ENCODE measurements at places on chromosomes 3 and 15. TPM values are rescaled to one million over a fixed set of nuclear protein-coding genes. Genes with fewer than 3 reads are reported as not detected.

DNA sequence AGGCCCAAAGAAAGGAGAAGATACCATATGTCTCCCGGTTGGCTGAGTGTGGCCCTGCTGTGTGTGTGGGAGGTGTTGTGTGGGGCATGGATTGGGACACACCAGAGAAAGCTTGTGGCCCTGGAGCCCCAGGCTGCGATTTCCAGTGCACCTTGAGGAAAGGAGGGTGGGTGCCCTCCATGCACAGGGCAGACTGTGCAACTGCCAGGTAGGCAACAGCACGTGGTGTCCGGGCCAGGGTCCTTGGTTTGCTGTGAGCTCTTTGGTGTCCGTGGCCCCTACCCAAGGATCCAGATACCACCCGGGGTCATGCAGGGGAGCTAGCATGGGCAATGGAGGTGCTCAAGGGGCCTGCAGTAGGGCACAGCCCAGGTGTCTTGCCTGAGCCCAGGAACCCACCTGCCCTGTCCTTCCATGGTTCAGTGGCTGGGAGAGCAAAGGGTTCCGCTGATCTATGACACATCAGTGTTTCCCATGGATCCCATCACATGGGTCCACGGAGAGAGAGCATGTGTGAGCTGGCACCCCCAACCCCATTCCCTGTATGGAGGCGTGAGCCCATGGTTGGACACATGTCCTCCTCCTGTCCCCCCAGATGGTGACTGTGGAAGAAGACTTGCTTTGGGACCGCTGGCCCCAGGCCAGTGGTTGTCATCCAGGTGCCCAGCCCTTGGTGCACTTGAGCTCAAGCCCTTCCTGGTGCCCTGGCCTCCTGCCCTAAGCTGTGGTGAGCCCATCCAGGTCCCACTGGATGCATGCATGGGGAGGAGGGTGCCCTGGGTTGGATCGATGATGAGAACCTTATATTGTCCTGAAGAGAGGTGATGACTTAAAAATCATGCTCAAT is 223.4 kb downstream of the SNRPN start:
- no peak for DNase-seq

DNA sequence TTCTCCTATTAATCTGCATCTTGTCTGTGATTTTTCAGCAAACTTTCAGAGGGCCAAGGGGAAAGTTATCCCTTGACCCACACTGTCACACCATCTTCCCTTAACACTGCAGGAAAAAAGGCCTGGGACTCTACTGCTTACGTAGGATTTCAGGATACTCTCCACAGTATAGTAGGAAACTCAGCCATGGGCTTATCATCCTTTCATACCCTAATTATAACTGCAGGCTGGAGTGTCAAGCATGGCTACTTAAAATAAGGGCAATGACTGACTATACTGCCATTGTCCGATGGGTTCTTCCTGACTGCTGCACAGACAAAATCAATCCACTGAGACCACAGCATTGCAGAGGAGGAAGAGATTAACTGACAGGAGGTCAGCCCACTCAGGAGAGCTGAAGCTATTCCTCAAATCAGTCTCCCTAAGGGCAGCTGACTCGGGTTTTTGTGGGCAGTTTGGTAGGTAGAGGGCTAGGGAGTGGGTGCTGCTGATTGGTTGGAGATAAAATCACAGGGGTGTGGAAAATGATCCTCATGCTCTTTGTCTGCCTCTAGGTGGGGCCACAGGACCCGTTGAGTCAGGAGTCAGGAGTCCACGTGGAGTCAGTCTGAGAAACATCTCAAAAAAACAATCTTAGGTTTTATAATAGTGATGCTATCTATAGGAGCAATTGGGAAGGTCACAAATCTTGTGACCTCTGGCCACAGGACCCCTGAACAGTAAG is 118.2 kb upstream of the STRIT1 start:
- no peak for DNase-seq

DNA sequence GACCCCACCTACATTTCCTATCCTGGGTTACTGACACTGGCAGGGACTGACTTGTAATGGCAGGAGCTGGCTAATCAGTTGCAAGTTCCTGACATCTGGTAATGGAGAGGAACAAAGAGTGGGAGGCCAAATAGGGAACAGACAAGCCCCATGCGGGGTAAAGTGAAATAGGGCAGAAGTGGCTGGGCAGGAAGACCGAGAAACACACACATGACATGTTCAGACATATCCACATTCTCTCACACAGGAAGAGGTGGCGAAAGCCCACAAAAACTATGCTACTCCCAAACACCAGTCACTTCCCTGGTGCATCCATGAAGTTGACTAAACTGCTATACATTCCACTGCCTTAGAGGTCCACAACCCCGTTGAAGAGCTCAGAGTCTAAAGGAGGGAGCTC is 394.1 kb upstream of the TBL1XR1 start:
- no peak for DNase-seq

- no peak for DNase-seq
These were observed 916.2 kb downstream of the NTRK3 start for GRCh38 chr15:87340370-87340769.

DNA sequence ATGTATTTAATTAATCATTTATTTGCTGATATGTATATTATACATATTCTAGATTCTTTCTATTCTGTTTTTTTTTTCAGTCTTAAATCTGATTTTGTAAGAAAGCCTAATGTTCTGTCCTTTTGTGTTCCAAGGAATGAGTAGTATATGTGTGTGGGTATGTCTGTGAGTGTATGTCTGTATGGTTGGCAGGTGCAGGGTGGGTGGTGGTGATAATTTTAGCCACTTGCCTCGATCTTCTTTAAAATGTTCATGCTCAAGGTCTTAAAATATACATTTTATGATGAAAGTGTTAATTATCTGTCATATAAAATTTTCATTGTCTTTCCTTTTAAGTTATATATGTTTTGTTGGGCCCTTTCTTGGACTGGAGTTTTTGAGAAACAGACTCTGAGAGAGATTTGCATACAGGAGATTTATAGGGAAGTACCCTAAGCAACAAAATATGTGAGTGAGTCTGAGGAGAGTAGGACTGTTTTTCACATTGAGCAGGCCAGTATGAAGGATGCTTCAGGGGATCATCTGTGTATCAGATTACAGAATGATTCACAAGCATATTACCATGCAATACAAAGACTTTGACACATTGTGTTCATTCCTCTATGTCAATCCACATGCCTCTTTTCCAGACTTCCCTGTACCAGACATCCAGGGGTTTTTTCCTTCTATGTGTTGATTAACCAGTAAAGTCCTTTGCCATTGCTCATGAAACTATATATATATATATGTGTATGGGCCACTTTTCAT is 211.0 kb upstream of the DPPA4 start:
- DNase-seq, result no peak

DNA sequence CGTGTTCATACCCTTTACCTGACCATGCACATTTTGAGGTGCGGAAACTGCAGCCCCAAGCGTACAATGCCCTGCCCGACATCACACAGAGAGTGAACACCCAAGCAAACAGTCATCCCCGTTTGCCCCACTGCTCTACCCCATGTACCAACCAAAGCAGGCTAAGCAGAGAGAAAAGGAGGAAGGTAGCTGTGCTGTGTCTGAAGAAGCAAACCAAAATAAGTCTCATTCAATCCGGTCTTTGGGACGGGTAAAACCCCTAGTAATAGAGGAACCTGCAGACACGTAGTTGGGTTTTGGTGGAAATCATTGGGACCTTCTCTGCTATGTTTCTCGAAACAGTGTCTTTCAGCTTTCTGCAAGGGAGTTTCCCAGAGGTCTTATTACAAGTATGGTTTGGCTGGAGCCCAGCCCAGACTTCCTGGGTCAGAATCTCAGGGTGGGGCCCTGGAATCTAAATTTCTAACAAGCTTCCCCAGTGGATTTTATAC is 164.6 kb upstream of the HES1 start:
- DNase-seq, result peak; percentile 65

DNA sequence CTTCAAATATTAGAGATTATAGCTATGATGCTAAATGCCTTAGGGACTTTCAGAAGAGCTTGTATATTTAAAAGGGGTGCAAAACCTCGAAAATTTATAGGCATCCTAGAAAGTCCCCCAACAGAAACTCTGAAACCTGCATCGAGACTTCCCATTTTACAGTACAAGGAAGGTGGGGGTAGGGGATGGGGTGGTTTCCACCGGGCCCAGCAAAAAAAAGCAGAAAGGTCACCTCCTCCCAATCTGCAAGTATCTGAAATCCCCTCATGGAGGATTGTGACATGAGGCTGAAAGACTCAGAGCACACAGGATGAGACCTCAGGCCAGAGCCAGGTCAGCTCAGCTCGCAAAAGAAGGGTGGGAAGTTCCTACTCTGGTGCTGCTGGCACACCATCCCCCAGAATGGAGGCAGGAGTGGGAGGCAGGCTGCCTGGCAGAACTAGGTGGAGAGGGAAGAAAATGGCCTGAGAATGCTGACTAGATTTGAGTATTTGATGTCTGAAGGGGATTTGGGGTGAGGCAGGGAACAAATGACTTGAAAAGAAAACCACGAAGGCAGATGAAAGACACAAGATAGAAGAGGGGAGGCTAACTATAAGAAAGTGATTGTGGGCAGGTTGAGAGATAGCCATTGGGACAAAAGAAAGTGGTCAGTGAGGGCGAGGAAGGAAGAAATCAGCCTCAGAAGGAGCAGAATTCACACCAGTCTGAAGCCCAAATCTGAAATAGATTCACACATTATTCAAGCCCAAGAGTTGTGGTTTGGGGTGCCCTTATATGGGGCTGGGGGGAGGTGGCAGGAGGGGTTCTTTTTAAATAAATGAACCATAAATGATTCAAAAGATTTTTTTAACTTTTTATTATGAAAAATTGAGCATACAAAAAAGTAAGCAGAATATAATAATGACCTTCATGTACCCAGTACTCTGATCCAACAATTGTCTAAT is 22.5 kb upstream of the TSC22D2 start:
- DNase-seq, result no peak

- no peak for DNase-seq
These were observed 71.1 kb downstream of the PLXNA1 start for GRCh38 chr3:127053979-127054378.

- DNase-seq, result peak; percentile 11
These were observed 730 bp downstream of the ZKSCAN7 start for GRCh38 chr3:44555723-44556122.

- no peak for DNase-seq
These were observed 6.0 kb downstream of the APOD start for GRCh38 chr3:195577645-195578177.

GRCh38 chr15:54820811-54821210 is 375.9 kb downstream of the RSL24D1 start:
- no peak for DNase-seq

- DNase-seq, result peak; percentile 62
These were observed 43.2 kb upstream of the CMSS1 start for GRCh38 chr3:99774467-99774866.

DNA sequence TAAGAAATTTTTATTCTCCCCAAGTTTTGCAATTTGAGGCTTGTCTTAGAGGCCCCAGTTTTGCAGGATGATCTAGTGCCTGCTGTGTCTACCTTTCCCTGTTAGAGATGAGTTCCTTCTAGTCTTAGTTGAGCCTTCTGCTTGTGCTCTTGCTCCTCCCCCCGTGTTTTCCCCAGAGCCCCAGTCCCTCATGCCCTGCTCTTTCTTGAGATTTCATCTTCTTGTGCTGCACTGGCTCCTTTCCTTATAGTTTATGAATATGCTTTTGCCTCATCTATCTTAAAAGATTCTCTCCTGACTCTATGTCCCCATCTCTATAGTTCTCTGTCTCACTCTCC is 4.7 kb downstream of the GAP43 start:
- DNase-seq, result no peak

- no peak for DNase-seq
These were observed 126.3 kb upstream of the ZNF385D start for GRCh38 chr3:21877214-21877754.

DNA sequence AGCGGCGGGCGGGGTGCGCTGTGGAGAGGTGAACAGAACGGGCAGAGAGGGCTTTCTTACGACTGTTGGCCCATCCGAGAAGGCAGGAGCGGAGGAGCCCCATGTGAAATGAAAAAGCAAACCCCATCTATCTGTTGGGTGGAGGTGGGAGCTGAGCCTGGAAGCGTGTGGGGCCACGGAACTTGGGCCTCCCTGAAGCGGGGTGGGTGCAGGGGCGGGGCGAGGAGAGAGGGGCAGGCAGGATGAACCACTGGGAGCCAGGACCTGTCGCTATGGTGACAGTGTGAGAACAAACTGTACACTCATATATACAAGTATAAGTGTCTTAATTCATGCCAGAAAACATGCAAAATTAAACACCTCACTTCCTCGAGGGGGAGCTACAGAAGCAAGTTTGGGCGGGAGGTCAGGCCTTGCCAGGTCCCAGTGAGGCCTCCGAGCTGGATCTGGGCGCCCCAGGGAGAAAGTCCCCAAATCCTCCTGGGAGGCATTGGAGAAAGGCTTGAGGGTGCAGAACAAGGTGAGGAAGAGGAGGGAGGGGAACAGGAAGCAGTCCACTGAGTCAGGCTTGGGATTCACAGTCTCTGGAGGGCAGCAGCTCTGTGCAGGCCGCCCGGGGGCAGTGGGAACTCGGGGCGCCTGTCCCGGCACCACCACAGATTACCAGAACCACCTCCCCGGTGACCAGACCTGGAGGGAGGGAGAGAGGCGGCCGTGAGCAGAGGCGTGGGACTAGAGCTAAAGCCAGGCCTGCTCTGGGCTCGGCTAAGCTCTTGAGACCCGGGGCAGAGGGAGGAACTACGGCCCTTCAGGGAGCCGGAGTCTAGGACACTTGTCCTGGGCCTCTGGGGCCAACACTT is 34.8 kb downstream of the RBPMS2 start:
- peak; percentile 28 for DNase-seq

GRCh38 chr3:11407644-11408043 is 135.4 kb downstream of the ATG7 start:
- DNase-seq, result no peak

DNA sequence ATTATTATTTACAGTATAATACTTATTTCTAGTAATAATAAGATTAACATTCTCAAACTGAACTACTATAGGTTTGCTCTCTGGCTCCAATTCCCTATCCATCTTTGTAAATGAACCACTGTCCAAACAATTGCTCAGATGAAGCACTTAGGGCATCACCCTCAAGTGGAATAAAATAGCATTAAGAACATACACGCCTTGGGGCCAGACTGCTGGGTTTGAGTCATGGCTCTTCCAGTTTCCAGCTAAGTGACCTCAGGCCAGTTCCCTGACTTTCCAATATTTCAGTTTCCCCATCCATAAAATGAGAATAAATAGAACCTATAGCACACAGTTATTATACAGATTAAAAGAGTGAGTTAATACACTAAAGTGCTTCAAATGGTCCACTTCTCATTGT is 507.2 kb downstream of the MAGI1 start:
- DNase-seq, result no peak

DNA sequence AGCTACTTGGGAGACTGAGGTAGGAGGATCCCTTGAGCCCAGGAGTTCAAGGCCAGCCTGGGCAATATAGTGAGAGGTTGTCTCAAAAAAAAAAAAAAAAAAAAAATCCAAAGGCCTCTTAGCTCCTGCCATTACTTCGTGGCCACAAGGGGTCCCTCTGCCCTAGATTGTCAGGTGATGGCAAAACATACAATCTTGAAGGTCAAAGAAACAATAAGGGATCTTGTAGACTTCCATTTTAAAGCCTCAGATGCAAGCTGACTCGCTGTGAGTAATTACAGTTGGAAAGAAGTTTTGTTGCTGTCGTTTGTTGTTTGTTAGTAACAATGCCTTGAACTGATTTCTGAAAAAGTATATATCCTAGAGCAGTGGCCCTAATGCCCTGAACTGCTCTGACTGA is 55.9 kb upstream of the PLCL2 start:
- peak; percentile 44 for DNase-seq

GRCh38 chr3:127150513-127151250 is 42.2 kb upstream of the PRR23E start:
- DNase-seq, result no peak

The TGFBR2 gene
- 425 TPM for total RNA-seq

The KLHL6 gene
- under 0.01 TPM for total RNA-seq

The CA12 gene
- total RNA-seq, result 0.22 TPM

The PIF1 gene
- total RNA-seq, result 1.8 TPM

The SEMA6D gene
- 0.44 TPM for total RNA-seq

The ENTPD3 gene
- not detected for total RNA-seq

The TM2D3 gene
- total RNA-seq, result 63.5 TPM

All from lung microvascular endothelial cell (primary cell).